ENCODE measurements at places on chromosomes 16 and 17. TPM values are rescaled to one million over a fixed set of nuclear protein-coding genes. Genes with fewer than 3 reads are reported as not detected.

The TNS4 gene
- 14.5 TPM for total RNA-seq

The DHODH gene
- 18.6 TPM for total RNA-seq

- peaks cover 2% of the 10 kb centered on the region for H3K36me3 ChIP-seq
- H3K4me3 ChIP-seq: no peak overlapping the region
- H3K27me3 ChIP-seq: no peaks in the 10 kb centered on the region
- peaks cover 41% of the 10 kb centered on the region for H3K4me1 ChIP-seq
- no peak for DNase-seq
- H3K27ac ChIP-seq: no peak overlapping the region
These were observed 51.0 kb downstream of the VAC14 start for GRCh38 chr16:70749681-70750601.

GRCh38 chr16:9463461-9463860 is 372.0 kb downstream of the HAPSTR1 start:
- no peaks in the 10 kb centered on the region for H3K36me3 ChIP-seq
- H3K4me1 ChIP-seq: no peaks in the 10 kb centered on the region
- H3K27me3 ChIP-seq: no peaks in the 10 kb centered on the region
- no peak overlapping the region for H3K4me3 ChIP-seq

DNA sequence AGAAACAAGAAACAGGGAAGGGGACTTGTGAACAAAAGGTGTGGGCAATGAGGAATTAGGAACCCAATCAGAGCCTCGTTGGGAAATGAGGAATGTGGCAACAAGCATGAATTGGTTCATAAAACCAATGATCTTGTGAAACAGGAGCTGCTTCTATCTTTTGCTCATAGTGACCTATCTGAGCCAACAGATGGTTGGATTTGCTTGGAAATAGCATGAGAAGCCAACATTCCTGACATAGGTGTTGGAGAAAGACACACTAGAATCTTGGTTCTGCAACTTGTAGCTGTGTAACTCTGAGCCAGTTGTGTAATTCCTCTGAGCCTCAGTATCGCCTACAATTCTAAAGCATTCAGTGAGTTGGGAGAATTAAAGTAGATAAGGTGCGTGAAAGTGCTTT is 251.9 kb upstream of the AXIN2 start:
- no peak for DNase-seq
- H3K4me1 ChIP-seq: peaks cover 12% of the 10 kb centered on the region
- no peak overlapping the region for H3K27ac ChIP-seq

DNA sequence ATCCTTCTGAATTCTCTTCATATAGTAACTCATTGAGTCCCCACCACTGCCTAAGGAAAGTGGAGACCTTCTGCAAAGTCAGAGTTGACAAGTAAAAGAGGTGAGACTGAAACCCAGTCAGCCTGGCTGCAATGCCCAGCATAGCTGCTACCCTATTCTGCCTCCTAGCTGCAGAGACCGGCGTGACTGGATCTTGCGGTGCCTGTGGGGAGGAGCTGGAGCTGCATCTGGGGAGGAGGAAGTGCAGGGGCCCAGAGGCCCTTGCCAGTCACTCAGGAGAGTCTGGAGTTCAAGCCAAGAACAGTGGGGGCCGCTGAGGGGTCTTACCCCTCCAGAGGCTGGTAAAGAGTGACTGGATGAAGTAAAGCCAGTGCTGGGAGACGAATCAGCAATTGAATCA is 35.0 kb upstream of the ZNF423 start:
- no peak overlapping the region for H3K4me3 ChIP-seq
- no peaks in the 10 kb centered on the region for H3K36me3 ChIP-seq
- H3K27ac ChIP-seq: no peak overlapping the region
- no peaks in the 10 kb centered on the region for H3K4me1 ChIP-seq
- H3K27me3 ChIP-seq: peaks cover 11% of the 10 kb centered on the region

All from activated CD4-positive, alpha-beta memory T cell treated with anti-CD3 and anti-CD28 coated beads for 36 hours (primary cell).